ENCODE measurements at places on chromosomes 12 and 14. TPM values are rescaled to one million over a fixed set of nuclear protein-coding genes. Genes with fewer than 3 reads are reported as not detected.

GALNT9 gene
- polyA plus RNA-seq = 1.7 TPM

KRT7 gene
- polyA plus RNA-seq = 0.86 TPM

MYF6 gene
- 90.3 TPM for polyA plus RNA-seq

PABPN1 gene
- 114 TPM for polyA plus RNA-seq

BCL2L14 gene
- polyA plus RNA-seq = not detected

MOK gene
- polyA plus RNA-seq = 8.6 TPM

GARIN6 gene
- polyA plus RNA-seq = not detected

TSPAN19 gene
- polyA plus RNA-seq = 0.28 TPM

PTPRR gene
- 0.67 TPM for polyA plus RNA-seq

SPIC gene
- polyA plus RNA-seq = not detected

SYNDIG1L gene
- 0.05 TPM for polyA plus RNA-seq

GOLGA5 gene
- polyA plus RNA-seq = 28.1 TPM

FOXA1 gene
- not detected for polyA plus RNA-seq

PZP gene
- polyA plus RNA-seq = 0.68 TPM

JDP2 gene
- polyA plus RNA-seq = 45.3 TPM

LMNTD1 gene
- polyA plus RNA-seq = 0.16 TPM

CMKLR1 gene
- 2.6 TPM for polyA plus RNA-seq

GDF3 gene
- polyA plus RNA-seq = not detected

GRCh38 chr14:76502638-76503037, 126.7 kb downstream of the ESRRB start:
- no peak for DNase-seq

DNA sequence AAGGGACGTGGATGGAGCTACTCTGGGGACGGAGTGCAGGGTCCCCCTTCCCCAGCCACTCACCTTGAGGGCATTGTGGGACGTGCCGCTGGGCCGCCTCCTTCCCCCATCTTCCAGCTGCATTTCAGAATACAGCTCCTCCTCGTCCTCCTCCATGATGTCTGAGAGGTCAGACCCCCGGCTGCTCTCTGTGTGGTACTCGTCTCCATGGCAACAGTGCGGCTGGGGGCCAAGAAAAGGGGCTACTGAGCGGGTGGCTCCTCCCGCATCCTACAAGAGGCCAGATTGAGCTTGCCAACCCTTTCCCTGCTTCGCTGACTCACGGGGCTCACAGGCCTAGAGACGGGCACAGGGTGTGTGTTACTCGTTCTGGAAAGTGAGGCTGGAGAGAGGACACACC, 90.4 kb downstream of the PIWIL1 start:
- DNase-seq = no peak

DNA sequence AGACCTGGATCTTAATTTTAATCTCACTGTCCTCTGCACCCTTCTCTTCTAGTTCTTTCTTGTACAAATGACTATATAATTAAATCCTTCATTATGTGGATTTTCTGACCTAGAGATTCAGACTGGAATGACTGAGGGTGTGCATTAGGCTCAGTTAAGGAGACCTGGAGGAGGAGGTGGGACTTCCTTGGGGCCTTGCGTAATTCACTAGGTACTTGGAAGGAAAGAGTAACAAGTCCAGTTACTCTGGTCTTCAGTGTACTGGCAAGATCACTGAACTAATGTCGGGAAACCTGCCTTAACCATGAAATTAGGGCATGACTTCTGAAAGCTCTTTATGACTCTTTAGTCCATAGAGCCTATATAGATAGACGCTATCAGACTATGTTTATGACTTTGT, 441.4 kb downstream of the EGLN3 start:
- DNase-seq = no peak

DNA sequence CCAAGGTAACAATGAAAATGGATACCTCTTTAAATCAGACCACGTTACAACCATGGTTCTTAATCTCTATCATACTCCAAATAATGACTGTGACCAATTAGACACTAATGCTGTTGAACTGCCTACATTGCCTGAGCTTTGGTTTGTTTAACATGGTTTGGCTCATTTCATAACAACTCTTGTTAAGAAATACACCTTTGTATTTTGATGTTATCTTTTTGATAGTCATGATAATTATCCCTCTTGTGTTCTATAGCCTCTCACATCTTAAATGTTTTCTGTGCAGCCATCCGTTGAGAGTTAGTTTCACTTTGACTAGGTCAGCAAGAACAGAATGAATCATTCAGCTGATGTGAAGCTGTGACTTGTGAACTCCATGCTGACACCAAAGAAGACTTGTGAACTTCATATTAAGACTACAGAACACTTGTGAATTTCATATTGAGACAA, 75.5 kb upstream of the RERGL start:
- DNase-seq = no peak

GRCh38 chr12:132847363-132848356, 19.0 kb upstream of the GOLGA3 start:
- DNase-seq = no peak

GRCh38 chr12:108129017-108129812, at the start of gene WSCD2:
Gene WSCD2 (plus strand): TSS chr12:108129288. CDS start chr12:108195833, 66,545 bp downstream.
- DNase-seq = no peak

DNA sequence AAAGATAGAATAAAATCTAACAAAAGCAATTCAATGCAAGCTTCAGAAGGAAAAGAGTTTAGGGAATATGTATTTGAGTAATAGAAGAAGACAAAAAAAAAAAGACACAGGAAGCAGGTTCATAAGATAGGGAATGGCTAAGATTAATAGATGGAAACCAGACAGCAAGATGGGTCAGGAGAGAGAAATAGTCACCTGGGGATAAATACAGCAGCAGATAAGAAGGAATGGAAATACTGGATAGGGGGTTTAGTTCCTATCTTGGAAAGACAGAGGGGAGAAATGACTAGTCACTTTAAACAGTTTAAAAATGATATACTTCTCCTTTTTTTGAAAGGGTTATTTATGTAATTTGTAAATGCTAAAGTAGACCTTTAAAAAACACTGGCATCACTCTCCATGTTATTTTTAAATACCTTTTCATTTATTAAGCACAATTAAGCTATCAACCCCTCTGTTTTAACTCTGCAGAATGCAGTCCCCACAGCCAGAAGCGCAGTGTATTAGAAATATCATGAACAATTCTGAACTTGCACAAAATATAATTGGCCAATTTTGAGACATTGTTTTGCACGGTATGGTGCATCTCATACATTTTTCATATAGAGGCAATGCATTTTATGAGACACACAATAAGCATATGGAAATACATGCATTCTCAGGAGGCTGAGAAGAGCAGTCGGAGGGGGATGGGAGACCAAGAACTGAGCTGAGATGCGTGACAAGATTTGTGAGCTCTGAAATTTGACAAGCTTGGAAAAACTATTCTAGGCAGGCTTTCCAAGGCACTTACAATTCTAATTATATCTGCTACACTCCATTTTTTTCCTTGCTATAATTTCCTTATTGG, 303.4 kb upstream of the PRICKLE1 start:
- DNase-seq = no peak

DNA sequence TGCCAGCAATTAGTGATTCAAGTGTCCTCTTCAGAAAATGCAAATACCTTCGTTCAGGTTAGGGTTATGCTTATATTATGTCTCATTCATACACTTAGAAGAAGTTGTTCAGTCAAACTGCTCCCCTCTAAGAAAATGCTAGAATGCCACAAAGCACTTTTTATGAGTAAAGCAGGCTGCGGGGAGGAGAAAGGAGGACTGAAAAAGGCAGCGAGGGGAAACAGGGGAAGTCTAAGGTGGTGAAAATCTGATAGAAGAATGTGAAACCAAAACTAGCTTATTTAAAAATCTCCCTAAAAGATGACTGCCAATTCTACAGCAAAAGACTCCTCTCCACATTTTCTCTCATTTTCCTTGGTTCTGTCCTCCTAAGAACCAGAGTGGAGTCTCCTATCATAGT, 70.1 kb downstream of the PRKD1 start:
- DNase-seq = no peak

DNA sequence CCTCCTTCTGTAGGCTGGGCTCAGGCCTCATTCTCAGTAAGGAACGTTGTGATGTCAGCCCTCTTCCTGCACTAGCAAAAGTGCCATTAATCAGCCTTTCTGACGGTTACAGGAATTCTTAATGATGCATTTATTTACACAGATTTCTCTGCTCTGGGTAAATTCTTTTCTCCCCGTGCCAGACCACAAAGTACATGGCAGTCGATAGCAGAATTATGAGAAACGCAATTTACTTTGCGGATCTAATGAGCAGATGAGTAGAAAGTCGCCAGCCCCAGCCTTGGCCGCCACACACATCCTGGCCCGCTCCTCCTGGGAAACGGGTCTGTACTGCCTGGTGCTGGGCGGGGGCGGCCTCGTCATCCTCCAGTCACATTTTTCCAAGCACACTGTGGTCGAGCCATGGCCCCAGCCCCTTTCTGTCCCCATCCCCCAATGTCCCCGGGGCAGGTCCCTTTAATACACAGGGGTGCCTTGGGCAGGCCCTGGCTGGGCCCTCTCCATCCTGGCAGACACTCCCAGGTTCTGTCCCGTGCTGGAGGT, 25.9 kb downstream of the NOC4L start:
- no peak for DNase-seq

GRCh38 chr12:71749666-71750065, 5.0 kb upstream of the RAB21 start:
- no peak for DNase-seq

DNA sequence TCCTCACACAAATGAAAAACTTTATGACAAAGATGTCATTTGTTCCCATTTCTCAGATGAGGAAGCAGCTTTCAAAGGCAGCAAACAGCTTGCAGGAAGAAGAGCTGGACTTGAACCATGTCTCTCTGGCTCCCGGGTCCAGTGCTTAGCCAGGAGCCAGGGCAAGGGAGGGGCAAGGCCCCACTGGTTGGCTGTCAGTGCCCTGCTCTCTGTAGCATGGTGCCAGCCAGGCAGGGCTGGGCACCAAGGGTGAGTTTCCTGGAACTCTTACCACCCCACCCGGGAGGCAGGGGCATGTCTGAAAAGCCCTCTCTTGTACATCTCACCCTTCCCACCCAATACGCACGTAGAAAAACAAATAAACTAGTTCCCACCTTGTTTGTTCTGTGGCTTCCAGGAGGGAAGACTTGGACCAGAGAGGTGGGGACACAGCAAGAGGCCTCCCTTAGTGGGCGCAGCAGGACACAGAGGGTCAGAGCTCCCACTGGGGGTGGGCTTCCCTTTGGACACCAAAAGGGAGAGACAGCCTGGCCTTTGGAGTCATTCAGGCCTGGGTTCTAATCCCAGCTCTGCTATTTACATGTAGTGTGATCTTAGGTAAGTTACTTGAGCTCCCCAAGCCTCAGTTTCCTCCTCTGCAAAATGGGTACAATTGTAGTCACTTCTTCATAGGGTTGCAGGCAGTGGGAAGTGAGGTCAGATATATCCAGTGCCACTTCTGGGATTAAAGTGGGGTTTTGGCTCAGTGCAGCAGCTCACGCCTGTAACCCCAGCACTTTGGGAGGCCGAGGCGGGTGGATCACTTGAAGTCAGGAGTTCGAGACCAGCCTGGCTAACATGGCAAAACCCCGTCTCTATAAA, 17.2 kb downstream of the TRPV4 start:
- no peak for DNase-seq

- DNase-seq = no peak
Observed at GRCh38 chr12:22530-23201, 43.9 kb upstream of the IQSEC3 start.

DNA sequence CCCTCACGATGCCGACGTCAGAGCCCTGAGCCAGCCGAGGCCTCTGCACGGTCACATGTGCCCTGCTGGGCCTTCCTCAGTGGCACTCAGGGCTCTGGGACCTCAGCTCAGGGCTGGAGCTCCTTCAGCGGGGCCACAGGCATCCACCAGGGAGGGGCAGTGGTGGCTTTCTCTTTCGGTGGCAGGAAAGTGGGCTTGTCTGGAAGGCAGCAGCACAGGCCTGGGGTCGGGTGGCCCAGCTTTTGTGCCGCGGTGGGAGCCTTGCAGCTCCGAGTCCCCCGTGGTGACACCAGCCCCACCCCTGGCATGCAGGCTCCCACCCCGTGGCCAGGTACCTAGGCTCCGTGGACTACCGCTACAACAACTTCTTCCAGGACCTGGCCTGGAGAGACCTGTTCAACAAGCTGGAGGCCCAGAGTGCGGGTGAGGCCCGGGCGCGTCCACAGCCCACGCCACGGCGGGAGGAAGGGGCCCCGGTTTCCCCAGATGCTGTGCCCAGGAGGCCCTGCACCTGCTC, 14.2 kb upstream of the TEX22 start:
- no peak for DNase-seq

DNA sequence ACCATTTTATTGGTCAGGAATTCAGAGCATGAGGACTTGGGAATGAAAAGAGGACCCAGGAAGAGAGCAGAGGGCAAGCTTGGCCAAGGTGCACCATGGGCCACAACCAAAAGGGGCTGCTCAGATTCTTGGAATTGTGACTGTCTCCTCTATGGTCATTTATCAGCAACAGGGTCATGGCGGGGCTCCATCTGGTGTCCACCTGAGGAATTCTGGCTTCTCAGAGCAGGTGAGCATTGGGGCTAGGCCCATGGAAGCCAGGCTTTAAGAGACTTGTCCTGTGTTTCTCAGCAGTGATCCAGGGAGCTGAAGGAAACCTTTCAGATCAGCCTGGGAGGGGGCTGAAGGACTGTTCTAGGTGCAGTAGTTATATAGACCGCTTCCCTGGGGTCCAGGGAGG, 2.6 kb upstream of the RIN3 start:
- DNase-seq = no peak

DNA sequence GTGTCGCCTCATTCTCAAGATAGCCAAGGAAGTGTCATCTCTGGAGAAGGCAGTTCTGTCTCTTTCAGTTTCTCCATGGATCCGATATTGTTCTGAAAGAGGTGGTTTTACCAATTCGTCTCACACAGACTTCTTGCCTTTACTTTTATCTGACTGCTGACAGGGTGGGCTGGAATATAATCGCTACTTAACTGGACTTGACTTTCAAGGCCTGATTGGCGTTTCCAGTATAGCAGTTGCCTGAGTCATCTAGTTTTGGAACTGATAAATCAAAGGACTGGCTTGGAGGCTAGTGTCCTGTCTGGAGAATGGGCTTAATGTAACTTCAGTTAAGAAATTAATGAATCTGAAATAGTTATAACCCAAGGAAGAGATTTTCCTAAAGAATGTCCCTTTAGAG, 21.6 kb downstream of the PRKCH start:
- no peak for DNase-seq

DNA sequence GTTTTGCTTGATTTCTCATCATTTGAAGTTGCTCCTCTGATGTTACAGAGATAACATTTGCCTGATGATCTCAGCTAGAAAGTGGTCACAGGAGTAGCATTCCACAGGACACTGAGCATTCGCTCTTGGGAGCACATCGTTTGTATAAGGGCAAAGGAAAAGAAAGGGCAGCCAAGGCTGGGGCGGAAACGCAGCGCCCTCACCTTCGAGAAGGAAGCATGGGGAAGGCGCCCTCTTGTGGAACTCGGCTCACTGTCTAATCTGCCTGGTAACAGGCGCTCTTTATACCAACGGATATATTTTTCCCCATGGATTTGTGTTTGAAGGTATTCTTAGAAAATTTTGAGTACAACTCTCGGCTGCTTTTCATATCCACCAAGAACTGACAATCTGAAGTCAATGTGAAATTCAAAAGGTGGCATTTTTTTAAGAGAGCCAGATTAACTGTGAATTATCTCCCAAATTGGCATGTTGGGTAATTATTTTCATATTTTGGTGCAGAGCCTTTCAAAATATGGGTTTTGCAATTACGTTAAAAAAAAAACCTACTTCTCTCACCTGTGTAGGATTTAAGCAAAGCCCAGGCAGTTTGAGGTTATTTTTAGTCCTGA, 172.7 kb downstream of the CAND1 start:
- DNase-seq = no peak

GRCh38 chr12:89988188-89988915, 279.7 kb upstream of the ATP2B1 start:
- no peak for DNase-seq

- no peak for DNase-seq
Observed at GRCh38 chr12:93029091-93029490, 100.0 kb upstream of the EEA1 start.

- no peak for DNase-seq
Observed at GRCh38 chr12:122917507-122918121, 21.7 kb upstream of the VPS37B start.

Measured in forelimb muscle (tissue), 1 donor.